ENCODE measurements at places on chromosomes 1 and 21.
A peak's percentile ranks its signal among the peaks of the same experiment; 100 is the strongest.

- DNase-seq = peak; percentile 78
These were observed 36.2 kb downstream of the TP73 start for GRCh38 chr1:3688356-3689137.

- DNase-seq = peak; percentile 85
These were observed 34.3 kb upstream of the CCDC27 start for GRCh38 chr1:3717715-3718601.

DNA sequence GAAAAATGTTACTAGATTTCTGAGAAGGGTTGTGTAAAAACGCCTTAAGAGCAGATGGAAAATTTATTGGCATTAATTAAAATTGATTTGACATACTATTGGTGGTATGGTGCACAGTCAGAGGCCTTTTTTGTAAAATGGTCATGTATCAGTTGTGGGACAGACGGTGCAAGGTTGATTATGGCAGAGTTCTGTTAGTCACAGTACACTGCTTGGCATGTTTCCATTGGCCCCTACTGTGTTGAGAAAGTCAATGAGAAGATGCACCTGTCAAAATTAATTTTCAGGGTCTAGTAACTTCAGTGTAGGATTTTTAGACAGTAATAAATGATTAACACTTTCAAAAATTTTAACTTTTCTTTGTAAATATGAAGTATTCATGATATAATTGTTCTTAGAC is 4.4 kb downstream of the B3GALT2 start:
- no peak for DNase-seq

GRCh38 chr1:237239248-237239647 is 197.3 kb downstream of the RYR2 start:
- no peak for DNase-seq

- no peak for DNase-seq
These were observed 381.6 kb downstream of the SIPA1L2 start for GRCh38 chr1:232248276-232248820.

- DNase-seq = peak; percentile 72
These were observed 14.1 kb downstream of the ENTREP3 start for GRCh38 chr1:155241069-155241679.

DNA sequence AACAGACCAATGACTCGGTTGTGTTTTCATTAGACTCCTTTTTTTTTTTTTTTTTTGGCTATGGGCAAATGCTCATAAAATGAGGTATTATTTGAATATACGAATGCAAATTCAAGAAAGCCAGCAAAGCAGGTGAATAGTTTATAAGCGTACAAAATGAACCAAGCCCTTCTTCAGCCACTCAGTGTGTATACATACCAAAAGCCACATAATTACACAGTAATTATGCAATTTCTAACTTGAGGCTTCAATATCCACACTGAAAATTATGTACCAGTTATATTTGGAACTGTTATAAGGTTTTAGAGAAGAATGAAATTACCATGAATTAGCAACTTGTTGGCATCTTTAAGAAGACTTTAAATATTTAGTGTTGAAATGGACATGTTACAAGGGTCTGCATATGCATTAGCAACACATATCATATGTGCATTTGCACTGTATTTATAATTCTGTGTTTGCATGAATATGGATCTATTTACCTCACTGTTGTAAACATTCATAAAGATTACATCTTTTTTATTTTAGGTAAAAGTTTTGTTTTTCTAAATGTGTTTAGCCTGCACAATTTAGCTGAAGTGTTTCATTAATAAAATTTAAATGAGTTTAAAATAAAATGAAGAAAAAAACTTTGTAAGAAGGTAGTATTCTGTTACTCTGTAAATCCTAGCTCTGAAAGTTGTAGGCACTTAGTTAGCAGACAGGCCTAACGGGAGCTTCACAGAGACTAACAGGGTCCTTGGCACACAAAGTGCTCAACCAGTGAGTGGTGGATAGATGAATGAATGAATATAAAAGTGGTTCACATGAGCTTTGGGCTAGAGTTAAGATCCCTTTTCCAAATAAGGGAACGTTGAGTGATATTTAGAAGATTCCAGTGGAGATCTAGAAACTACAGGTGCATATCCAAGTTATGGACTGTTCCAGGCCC is 241.0 kb upstream of the NFIA start:
- DNase-seq = no peak

- no peak for DNase-seq
These were observed 350.9 kb downstream of the S1PR1 start for GRCh38 chr1:101587741-101588140.

DNA sequence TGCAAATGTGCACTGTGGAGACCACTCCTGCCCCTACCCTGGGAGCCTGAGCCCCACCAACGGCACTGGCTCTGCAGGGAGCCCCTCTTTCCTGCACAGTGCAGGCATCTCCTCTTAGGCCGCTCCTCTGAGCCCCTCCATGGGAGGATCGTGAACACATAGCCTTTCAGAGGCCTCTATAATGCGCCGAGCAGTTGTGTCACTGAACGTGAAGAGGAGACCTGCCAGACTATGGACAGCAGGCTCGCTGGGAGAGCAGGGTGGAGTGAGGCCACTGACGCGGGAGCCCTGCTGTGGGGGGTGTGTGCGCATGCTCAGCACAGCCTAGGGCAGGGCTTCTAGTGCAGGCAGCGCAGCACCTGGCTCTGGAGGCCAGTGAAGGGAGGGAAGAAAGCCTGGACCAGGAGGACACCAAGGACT is 151.3 kb upstream of the COL6A1 start:
- DNase-seq = no peak

- DNase-seq = no peak
These were observed 129.6 kb downstream of the LRRC7 start for GRCh38 chr1:69697340-69697739.

GRCh38 chr21:29005696-29006095 is 13.0 kb upstream of the LTN1 start:
- no peak for DNase-seq

- DNase-seq = no peak
These were observed 35.1 kb upstream of the GRIK3 start for GRCh38 chr1:37069406-37069805.

- peak; percentile 45 for DNase-seq
These were observed 72.0 kb upstream of the KCNA3 start for GRCh38 chr1:110746644-110747259.
